ENCODE measurements at places on chromosomes 16 and 17. TPM values are rescaled to one million over a fixed set of nuclear protein-coding genes. Genes with fewer than 3 reads are reported as not detected.

SRR gene
- 9.6 TPM for polyA plus RNA-seq

HOXB3 gene
- 0.11 TPM for polyA plus RNA-seq

KRT33A gene
- not detected for polyA plus RNA-seq

CCDC40 gene
- not detected for polyA plus RNA-seq

MYH13 gene
- not detected for polyA plus RNA-seq

RRAD gene
- polyA plus RNA-seq: not detected

MRTFB gene
- polyA plus RNA-seq: 9.9 TPM

B3GNT9 gene
- polyA plus RNA-seq: 0.78 TPM

CES5A gene
- not detected for polyA plus RNA-seq

TBC1D3I gene
- not detected for polyA plus RNA-seq

Measured in naive thymus-derived CD4-positive, alpha-beta T cell (primary cell).